Lower lobe of right lung (tissue), 2 donors: ENCODE measurements at places on chromosomes 7 and 10. TPM values are rescaled to one million over a fixed set of nuclear protein-coding genes. Genes with fewer than 3 reads are reported as not detected.

Gene ELAPOR2
- total RNA-seq: 90.8 TPM

Gene SORBS1
- total RNA-seq: 58.2 TPM

Gene OAT
- 54.2 TPM for total RNA-seq

Gene FAM180A
- total RNA-seq: 3.0 TPM

Gene FXYD4
- total RNA-seq: not detected

Gene PLEKHA8
- total RNA-seq: 8.8 TPM

Gene TAS2R39
- not detected for total RNA-seq

Gene SPAG6
- total RNA-seq: 10.4 TPM

Gene PRLHR
- not detected for total RNA-seq

Gene NEUROD6
- total RNA-seq: not detected

Gene GJD4
- total RNA-seq: not detected

Gene SDK1
- 10.0 TPM for total RNA-seq

Gene NUP42
- total RNA-seq: 32.7 TPM

Gene IFIT1B
- not detected for total RNA-seq

Gene SPDYE8
- not detected for total RNA-seq

Gene HTR7
- 0.32 TPM for total RNA-seq

Gene AKR1C3
- total RNA-seq: 84.4 TPM

Gene PPP1R9A
- 28.9 TPM for total RNA-seq

Gene FAM25G
- not detected for total RNA-seq

Gene CASD1
- 27.3 TPM for total RNA-seq

Gene WASL
- total RNA-seq: 33.3 TPM

Gene OLAH
- total RNA-seq: 1.7 TPM

Gene RAMP3
- 183 TPM for total RNA-seq

Gene CUZD1
- 0.56 TPM for total RNA-seq

Gene SLC18A2
- 6.3 TPM for total RNA-seq

Gene FAM25A
- total RNA-seq: not detected

Gene IGF2BP3
- 2.0 TPM for total RNA-seq

Gene LBX1
- total RNA-seq: not detected

Gene RBP3
- total RNA-seq: not detected

Gene TYW1B
- total RNA-seq: 6.8 TPM

Gene IDI2
- total RNA-seq: not detected

Gene OR2A5
- total RNA-seq: not detected

Gene TMEM236
- 5.9 TPM for total RNA-seq

Gene SNX13
- 62.7 TPM for total RNA-seq

Gene TYSND1
- total RNA-seq: 13.4 TPM

Gene SPRN
- total RNA-seq: not detected
